ENCODE measurements at places on chromosomes 16 and 17.
A peak's percentile ranks its signal among the peaks of the same experiment; 100 is the strongest.

- peak; percentile 7 for DNase-seq
These were observed 65.0 kb downstream of the TBC1D16 start for GRCh38 chr17:79970576-79971068.

GRCh38 chr17:37088459-37088858, 139.7 kb downstream of the AATF start:
- no peak for DNase-seq

- no peak for DNase-seq
These were observed 167.9 kb upstream of the NOL11 start for GRCh38 chr17:67549820-67550219.

- no peak for DNase-seq
These were observed 6.4 kb downstream of the HAS3 start for GRCh38 chr16:69111876-69112230.

DNA sequence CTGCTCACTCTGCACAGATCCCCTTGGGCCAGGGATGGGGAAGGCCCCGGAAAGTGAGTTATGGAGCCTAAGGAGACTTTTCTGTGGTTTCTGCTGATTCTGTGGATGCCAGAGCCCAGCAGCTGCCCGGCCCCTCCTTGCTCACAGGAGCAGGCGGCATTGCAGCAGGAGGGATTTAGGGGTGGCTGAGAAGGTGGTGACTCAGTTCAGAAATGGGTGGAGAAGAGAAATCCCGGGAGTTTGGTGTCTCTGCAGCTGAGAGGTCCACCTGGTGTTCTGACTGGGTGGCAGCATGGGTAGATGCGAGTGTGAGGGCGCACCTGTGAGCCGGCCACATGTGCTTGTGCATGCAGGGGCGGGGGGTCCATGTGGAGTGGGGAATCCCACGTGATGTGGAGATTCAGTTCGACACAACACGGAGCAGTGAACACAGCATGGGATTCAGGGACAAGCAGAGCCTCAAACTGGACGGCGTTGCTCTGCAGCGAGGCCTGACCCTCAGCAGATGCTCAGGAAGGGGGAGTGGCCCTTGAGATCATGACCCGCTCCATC, 16.0 kb upstream of the SPPL2C start:
- no peak for DNase-seq

- no peak for DNase-seq
These were observed 4.1 kb upstream of the DNAH17 start for GRCh38 chr17:78581304-78581703.

- DNase-seq, result no peak
These were observed 55.4 kb downstream of the JPH3 start for GRCh38 chr16:87657621-87658192.

GRCh38 chr16:70601576-70602575, 44.5 kb upstream of the IL34 start:
- DNase-seq, result no peak

DNA sequence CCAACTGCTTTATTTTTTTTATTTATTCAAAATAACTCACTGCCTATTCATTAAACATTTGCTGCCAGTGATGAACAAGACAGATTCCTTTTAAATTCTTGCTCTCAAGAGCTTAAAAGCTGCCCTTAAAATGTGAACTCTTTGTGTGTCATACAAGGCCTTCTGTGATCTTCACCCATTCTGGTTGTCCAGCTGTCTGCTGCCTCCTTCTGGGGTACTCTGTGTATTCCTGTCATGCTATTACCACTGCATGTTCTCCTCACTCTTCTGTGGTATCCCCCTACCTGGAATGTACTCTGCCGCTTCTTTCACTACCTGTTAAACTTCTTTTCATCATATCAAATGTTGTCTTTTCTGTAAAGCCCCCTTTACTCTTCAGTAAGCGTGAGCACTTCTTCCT, 165.8 kb downstream of the CHD9 start:
- DNase-seq, result no peak

DNA sequence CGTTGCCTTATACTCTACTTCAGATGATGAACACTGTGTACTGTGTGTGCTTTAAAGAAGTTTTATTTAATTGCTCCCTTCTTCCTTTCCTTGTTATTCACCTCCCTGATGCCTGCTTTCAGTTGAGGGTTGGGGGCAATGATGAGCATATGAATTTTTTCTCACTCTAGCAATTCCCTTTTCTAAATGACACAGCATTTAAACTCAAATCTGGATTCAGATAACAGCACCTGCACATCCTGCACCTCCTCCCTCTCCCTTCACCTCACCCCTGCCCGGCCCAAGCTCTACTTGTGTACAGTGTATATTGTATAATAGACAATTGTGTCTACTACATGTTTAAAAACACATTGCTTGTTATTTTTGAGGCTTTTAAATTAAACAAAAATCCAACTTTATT, 13.0 kb upstream of the PNPO start:
- DNase-seq, result no peak

DNA sequence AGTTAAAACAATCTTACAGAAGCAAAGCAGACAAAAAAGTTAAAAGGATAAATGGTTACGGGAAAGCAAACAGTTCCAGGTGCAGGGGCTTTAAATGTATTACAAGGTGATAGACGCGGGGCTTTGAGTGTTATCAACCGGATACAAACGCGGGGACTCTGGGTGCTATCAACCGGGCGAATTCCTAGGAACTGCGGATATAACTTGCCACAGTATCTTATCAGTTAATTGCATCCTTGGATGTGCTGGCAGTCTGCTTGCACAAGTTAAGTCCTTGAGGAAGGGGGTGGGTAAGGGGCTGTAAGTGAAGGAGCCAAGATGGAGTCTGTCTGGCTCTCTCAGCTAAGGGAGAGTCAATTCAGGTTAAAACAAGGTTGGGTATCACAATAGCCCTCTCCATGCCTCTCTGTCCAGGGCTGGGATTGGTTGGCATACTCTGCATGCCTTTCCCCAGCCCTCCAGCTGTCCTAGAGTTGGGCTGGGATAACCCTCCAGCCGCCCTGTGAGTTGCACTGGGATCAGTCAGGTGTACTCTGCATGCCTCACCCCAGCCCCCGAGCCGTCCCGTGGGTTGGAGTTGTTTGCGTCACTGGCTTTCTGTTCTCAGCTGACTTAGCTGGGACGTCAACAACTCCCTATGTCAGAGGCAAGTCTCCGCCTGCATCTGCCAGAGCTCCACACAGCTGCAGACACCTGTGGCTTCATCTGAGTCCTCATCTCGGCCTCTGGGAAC, 40.9 kb downstream of the TMEM235 start:
- DNase-seq, result peak; percentile 80

GRCh38 chr17:64306850-64307463, 43.9 kb upstream of the TEX2 start:
- DNase-seq, result peak; percentile 62

GRCh38 chr16:51154271-51155171, 3.5 kb upstream of the SALL1 start:
- DNase-seq, result no peak

GRCh38 chr17:73391331-73392265, 79.8 kb upstream of the CDC42EP4 start:
- DNase-seq, result no peak

DNA sequence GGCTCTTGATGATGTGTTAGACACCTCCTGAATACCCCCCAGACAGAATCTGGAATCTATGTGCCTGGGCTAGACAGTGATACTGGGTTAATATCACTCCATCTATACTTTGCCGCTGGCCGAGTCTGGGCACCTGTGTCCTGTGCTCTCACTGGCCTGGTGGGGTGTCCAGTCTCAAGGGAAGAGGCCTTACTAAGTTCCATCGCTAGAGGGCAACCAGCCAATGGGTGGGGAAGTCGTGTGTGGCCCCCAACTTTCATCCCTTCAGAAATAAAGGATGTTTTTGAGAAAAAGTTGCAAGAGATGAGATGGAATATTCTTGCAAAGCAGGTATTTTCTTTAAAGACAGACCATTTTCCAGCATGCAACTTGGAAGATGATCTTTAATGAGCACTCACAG, 1.6 kb upstream of the GLP2R start:
- no peak for DNase-seq

DNA sequence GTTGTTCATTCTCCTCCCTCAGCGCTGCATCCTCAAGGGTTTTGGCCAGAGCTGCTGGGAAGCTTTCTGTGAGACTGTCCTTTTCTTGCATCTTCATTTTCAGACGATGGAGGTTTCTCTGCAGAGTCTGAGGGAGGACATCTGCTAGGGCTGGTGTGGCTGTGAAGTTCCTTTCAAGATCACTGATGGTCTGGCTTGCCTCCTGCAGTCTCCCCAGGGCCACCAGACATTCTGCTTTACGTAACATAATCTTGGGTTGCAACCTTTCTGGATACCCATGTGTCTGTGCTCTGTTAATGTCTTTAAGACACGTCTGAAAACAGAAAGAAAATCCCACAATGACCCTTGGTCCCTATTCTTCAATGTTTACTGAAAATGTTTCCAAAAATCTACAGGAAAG, 29.0 kb downstream of the SMYD4 start:
- DNase-seq, result no peak

DNA sequence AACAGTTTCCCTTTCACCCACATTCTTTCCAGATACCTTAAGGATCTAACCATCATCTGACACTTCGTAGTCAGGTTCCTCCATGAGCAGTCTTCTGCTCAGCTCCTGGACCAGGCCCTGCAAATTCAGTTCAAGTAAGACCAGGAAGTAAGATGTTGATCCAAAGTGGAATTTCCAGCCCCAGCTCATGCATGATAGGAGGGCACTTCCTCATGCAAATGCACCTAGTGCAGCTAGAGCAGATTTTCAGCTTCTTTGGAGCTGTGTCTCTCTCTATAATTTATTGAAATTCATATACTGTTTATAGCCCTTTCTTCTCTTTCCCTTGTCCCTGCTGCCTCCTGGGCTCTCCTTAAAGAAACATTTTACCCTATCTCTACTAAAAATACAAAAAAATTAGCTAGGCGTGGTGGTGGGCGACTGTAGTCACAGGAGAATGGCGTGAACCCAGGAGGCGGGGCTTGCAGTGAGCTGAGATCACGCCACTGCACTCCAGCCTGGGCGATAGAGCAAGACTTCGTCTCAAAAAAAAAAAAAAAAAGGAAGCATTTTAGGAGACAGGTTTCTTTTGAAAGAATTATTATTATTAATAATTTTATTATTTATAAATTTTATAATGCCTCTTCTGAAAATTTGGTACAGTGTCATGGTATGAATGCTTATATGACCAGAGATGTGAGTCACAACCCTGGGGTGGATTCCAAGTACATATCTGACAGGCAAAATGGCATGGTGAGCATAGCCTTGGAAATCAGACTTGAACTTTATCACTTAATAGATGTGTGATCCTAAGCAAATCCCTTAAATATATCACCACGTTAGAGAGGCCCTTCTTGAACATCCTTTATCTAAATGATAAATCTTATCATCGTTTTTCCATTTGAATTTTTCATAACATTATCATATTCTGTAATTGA, 94.3 kb downstream of the SSH2 start:
- DNase-seq, result no peak

- no peak for DNase-seq
These were observed 135.7 kb upstream of the C16orf82 start for GRCh38 chr16:26930786-26931581.

GRCh38 chr17:51736356-51736755, 422.2 kb downstream of the CA10 start:
- DNase-seq, result no peak

DNA sequence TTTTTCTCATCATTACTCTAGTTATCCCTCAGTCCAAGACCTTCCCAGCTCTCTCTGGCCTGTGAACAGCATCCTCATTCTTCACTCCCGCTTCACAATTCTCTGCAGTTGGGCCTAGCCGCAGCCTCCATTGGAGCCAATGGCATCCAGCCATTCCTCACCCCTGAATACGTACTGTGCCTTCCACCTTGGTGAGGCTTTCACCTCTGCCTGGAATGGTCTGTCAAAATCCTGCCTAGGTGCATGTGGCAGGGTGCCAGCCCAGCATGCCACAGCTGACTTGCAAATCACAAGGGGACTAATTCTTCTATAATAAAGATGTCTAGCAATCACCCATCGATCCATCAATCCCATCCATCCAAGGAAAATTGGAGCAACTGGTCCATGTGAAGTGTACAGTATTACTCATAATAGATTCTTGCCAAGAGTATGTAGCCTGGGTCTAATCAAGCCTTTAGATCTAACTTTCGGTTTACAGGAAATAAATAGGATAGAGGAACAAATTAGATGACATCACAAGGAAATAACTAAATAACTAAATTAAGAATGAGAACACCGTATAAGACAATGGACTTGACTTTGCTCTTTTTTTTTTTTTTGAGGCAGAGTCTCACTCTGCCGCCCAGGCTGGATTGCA, 5.1 kb upstream of the CX3CL1 start:
- DNase-seq, result no peak

DNA sequence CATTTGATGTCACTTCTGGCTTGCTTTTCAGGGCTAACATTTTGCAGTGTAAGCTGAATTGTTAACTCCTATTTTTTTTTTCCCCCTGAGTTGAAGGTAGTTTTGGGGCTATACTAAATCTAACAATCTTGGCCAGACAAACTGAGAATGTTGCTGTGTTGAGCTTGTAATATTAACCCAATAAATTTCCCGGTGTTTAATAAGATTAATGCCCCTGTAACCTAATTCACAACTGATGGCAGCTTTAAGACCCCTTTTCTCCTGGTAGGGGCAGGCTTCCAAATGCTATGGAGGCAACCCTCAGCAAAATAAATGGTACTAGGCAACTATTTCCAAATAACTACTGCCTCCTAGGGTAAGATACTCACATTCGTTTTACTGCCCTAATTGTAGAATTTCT, 549.6 kb upstream of the KIF2B start:
- no peak for DNase-seq

- no peak for DNase-seq
These were observed 1.7 kb upstream of the HSBP1 start for GRCh38 chr16:83806036-83806435.

DNA sequence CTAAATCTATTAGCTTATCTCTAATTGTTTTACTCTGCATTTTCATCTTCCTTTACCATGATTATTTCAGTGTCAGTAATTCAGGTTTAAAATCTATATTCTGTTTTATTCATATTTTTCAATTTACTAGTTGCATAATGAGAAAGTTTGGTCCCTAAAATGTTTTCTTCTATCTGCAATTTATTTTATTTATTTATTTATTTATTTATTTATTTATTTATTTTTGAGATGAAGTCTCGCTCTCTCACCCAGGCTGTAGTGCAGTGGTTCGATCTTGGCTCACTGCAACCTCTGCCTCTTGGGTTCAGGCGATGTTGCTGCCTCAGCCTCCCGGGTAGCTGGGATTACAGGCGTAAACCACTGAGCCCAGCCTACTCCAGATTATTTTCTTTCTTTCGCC, 1597.3 kb downstream of the CDH8 start:
- DNase-seq, result no peak

- DNase-seq, result no peak
These were observed 29.7 kb downstream of the RAI1 start for GRCh38 chr17:17710728-17711541.

- no peak for DNase-seq
These were observed 80.8 kb upstream of the CIBAR2 start for GRCh38 chr16:85193115-85193493.

DNA sequence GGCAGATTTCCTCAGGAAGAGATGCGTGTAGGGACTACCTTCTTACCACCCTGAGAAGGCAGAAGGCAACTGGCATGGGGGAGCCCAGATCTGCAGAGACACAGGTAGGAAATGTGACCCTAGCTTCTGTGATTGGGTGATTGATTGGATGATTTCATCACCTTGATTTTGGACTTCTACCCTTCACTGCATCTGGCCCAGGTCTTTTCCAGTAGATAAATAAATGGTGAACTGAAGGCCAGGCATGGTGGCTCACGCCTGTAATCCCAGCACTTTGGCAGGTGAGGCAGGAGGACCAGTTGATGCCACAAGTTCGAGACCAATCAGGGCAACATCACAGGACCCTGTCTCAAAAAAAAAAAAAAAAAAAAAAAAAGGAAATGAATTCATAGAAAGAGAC, 14.7 kb upstream of the SMURF2 start:
- DNase-seq, result no peak

GRCh38 chr17:33016920-33017319, 25.3 kb downstream of the SPACA3 start:
- DNase-seq, result no peak

Measured in CD4-positive, alpha-beta T cell treated with Interferon gamma for 1 hour (primary cell).